Retina (tissue), 1 donor: ENCODE measurements at places on chromosomes 3 and 15.

GRCh38 chr3:72449551-72449950 lies 398.7 kb downstream of the SHQ1 start:
- no peak for DNase-seq

GRCh38 chr3:178088963-178089362 lies 447.3 kb upstream of the KCNMB2 start:
- no peak for DNase-seq

DNA sequence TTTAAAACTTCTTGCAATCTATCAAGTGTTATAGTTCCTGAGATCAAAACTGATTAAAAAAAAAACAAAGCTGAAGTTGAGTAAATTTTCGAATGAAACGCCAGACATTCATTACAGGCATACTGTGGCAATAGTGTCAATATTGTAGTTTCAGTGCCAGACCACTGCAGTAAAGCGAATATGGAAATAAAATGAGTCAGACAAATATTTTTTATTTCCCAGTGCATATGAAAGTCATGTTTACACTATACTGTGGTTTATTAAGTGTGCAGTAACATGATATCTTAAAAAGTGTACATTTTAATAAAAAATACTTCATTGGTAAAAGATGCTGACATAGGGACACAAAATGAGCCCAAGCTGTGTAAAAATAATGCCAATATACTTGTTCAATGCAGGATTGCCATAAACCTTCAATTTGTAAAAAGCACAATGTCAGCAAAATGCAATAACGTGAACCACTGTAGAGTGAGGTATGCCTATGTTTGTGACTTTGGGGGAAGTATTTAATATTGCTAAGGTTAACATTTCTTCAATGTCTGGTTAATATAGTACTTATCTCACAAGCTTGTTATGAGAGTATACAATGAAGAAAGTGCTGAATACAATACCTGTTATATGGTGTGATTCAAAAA lies 1473.9 kb upstream of the GBE1 start:
- no peak for DNase-seq

GRCh38 chr3:196336319-196337145 lies 1.7 kb downstream of the TM4SF19 start:
- DNase-seq = no peak

DNA sequence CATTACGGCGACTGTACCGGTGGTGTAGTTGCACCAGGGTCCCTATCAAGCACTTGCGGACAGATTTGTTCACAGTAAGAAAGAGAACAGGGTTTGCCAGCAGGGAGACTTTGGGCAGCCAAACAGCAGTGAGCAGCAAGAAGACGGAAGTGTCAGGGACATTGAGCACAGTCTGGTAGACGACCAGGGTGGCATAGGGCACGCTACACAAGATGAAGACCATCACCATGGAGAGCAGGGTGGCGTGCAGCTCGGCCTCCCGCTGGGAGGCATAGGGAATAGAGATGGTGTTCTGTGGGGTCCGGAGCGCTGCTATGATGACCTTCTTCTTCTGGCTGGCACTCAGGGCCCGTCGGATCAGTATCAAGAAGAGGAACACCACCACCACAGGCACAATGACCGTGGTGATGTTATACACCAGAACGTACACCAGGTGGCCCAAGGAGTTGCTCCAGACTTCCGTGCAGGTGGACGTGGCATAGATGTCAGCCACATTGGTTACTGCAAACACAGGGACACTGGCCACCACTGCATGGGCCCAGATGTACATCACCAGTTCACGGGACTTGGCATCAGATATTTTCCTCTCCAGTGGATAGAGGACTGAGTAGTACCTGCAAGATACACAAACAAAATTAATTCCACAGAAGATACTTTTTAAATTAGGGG lies 19.1 kb upstream of the FSIP1 start:
- DNase-seq = no peak

GRCh38 chr3:32184187-32184730 lies 54.2 kb upstream of the CMTM8 start:
- DNase-seq = no peak

DNA sequence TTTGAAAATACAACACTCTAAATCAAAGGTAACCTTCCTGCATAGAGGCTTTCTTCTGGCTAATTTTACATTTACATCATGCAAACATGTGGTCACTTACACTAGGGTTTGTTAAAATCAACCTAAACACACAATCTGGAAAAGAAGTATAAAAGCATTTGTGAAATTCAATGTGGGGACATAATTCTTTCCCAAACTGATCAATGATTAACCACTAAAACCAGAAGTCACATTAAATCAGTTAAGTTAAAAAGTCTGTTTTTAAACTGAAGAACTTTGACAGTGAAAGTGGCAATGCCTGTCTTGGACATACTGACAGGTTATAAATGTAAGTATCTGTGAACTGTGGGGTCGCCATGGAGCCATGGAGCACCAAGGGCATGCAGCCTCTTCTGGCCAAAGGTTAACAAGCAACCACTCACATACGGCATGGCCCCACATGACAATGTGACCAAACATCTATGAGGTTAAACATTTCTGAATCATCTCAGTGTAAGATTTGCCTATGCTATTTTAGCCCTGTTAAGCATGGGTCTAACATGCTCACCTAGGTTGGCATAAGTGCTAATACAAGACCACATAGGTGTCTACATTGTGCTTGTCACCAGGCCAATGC lies 278.2 kb downstream of the CTNNB1 start:
- DNase-seq = no peak
